Aorta (tissue), 5 donors: ENCODE measurements at places on chromosomes 11 and 22. TPM values are rescaled to one million over a fixed set of nuclear protein-coding genes. Genes with fewer than 3 reads are reported as not detected.

DNA sequence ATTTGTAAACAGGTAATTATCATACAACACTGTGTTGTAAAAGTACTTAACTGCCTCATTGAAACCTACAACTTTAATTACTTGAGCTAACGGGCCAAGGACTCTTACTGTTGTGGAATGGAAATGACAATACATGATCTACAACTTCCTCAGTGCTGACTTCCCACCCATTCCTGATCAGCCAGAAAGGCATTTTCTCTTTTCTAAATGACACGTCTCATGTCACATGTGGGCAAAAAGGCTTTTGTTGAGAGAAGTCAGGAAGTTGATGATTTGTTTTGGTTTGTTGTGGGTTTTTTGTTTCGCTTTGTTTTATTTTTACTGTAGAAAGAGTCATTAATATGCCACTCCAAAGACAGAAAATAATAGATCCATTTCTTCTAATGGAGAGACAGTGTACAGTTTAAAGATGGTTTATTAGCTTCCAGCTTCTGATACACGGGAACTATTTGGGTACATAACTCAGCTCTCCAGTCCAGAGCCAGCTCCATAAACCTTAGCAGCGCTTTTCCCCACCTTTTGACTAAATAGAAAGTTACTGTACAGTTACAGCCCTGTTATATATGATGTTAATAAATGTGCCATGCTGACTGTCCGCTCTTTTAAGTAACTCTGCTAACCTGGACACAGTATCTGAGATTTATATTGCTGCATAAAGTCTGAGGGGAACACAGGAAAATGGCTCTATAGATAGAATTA is 509.4 kb upstream of the API5 start:
- H3K27ac ChIP-seq: no peak overlapping the region
- H3K36me3 ChIP-seq: no peaks in the 10 kb centered on the region
- DNase-seq: no peak
- no peak overlapping the region for H3K4me3 ChIP-seq
- H3K27me3 ChIP-seq: no peaks in the 10 kb centered on the region
- H3K4me1 ChIP-seq: no peaks in the 10 kb centered on the region

GRCh38 chr11:63023841-63024648 is 8.4 kb upstream of the SLC22A8 start:
- DNase-seq: peak; percentile 95
- H3K4me1 ChIP-seq: no peaks in the 10 kb centered on the region
- no peaks in the 10 kb centered on the region for H3K36me3 ChIP-seq
- H3K4me3 ChIP-seq: no peak overlapping the region
- H3K27me3 ChIP-seq: no peaks in the 10 kb centered on the region
- H3K27ac ChIP-seq: no peak overlapping the region

GRCh38 chr22:23793326-23793725 is 6.6 kb downstream of the SMARCB1 start:
- no peaks in the 10 kb centered on the region for H3K36me3 ChIP-seq
- H3K27me3 ChIP-seq: no peaks in the 10 kb centered on the region
- no peak for DNase-seq
- no peak overlapping the region for H3K27ac ChIP-seq

The PKP3 gene
- not detected for total RNA-seq

GRCh38 chr11:94184846-94185245 is 56.2 kb downstream of the PANX1 start:
- H3K4me3 ChIP-seq: no peak overlapping the region

DNA sequence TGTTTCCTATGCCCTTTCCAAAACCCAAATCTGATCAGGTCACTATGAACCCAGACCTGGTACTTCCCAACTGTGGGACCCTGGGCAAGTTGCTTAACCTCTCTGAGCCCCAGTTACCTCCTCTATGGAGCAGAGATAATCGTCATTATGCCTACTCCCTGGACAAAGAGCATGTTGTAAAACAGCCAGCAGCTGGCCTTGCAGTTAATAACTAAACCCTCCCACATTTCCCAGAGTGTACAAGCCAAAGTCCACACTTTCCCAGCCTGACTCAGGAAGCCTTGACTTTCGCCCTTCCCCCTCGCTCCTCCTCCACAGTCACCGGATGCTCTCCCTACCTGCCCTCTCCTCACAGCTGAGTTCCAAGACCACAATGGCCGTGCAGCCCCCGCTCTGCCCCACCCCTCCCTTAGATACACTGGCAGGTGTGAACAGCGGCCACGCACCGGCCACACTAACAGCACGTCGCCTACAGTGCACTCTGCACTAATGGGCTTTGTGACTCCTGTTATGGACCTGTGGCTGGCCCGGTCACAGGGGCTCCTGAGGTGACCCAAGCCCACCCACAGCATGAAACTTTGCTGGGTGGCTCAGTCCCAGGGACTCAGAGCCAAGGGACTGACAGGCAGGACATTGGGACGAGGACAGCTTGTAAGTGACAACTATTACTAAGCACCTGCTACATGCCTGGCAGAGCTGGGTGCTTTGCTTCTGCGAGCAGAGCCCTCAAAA is 15.6 kb upstream of the MFNG start:
- H3K36me3 ChIP-seq: no peaks in the 10 kb centered on the region
- H3K27ac ChIP-seq: no peak overlapping the region

The PICK1 gene
- 25.0 TPM for total RNA-seq

- H3K4me1 ChIP-seq: no peaks in the 10 kb centered on the region
- H3K27me3 ChIP-seq: no peaks in the 10 kb centered on the region
- no peaks in the 10 kb centered on the region for H3K36me3 ChIP-seq
- H3K4me3 ChIP-seq: no peak overlapping the region
These were observed 22.7 kb upstream of the FGF19 start for GRCh38 chr11:69726481-69726880.

The CD3G gene
- total RNA-seq: 3.0 TPM

GRCh38 chr11:285021-285893 is 3.7 kb upstream of the PGGHG start:
- H3K27me3 ChIP-seq: no peaks in the 10 kb centered on the region
- H3K36me3 ChIP-seq: no peaks in the 10 kb centered on the region
- H3K4me3 ChIP-seq: no peak overlapping the region
- no peaks in the 10 kb centered on the region for H3K4me1 ChIP-seq
- DNase-seq: no peak

DNA sequence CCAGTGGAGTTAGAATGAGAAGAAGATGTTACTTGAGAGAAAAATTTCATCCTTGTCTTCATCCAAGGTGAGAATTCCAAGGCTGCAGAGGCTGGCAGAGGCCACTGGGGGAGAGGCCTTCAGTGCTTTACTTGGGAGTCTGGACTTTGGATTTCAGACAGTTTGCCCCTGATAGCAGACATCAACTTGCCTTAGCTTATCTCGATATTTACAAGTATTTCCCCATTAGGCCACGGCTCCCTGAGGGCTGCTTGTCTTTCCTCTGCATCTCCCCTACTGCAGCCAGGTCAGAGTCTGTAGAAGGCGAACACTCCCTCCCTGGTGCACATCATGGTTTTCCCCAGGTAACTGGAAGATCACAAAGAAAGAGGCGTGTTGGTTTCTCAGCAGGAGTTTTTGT is 29.9 kb upstream of the BSX start:
- H3K27me3 ChIP-seq: no peaks in the 10 kb centered on the region
- no peak overlapping the region for H3K4me3 ChIP-seq
- H3K36me3 ChIP-seq: no peaks in the 10 kb centered on the region
- H3K27ac ChIP-seq: no peak overlapping the region
- H3K4me1 ChIP-seq: no peaks in the 10 kb centered on the region

The MS4A4E gene
- total RNA-seq: 15.5 TPM

The MPEG1 gene
- 27.1 TPM for total RNA-seq

The C22orf31 gene
- total RNA-seq: not detected

GRCh38 chr11:84270466-84270865 is 984.3 kb upstream of the CCDC90B start:
- H3K4me3 ChIP-seq: no peak overlapping the region
- H3K4me1 ChIP-seq: no peaks in the 10 kb centered on the region
- no peaks in the 10 kb centered on the region for H3K36me3 ChIP-seq
- no peak overlapping the region for H3K27ac ChIP-seq
- H3K27me3 ChIP-seq: no peaks in the 10 kb centered on the region
- DNase-seq: no peak

- no peak overlapping the region for H3K27ac ChIP-seq
- no peak overlapping the region for H3K4me3 ChIP-seq
- H3K27me3 ChIP-seq: no peaks in the 10 kb centered on the region
- DNase-seq: no peak
These were observed 6.2 kb downstream of the HPS4 start for GRCh38 chr22:26477341-26477731.

DNA sequence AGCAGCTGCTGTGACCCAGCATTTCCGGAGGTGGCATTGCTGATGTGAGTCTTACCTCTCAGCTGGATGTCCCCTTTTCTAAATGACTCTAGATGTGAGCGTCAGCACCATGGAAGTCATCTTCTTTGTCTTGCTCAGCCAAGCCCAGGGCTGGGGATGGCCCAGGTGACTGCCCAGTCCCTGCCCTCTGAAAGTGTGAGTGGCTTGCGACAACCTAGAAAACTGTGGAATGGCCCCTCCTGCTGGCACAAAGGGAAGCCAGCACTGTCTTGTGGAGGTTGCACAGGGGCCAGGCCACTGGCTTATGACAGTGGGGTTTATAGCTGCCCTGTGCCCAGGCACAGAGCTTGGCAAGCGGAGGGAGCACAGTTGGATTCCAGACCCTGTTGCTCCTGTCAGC is 6.2 kb downstream of the TUB start:
- H3K27me3 ChIP-seq: no peaks in the 10 kb centered on the region
- no peaks in the 10 kb centered on the region for H3K4me1 ChIP-seq
- peak; percentile 23 for DNase-seq
- H3K27ac ChIP-seq: no peak overlapping the region
- no peak overlapping the region for H3K4me3 ChIP-seq

GRCh38 chr11:123302751-123303195 is 107.7 kb upstream of the CLMP start:
- no peak for DNase-seq
- H3K27ac ChIP-seq: no peak overlapping the region
- H3K4me1 ChIP-seq: no peaks in the 10 kb centered on the region
- no peak overlapping the region for H3K4me3 ChIP-seq
- H3K36me3 ChIP-seq: no peaks in the 10 kb centered on the region
- no peaks in the 10 kb centered on the region for H3K27me3 ChIP-seq

The ARHGAP20 gene
- total RNA-seq: 5.1 TPM

The CCDC116 gene
- 1.0 TPM for total RNA-seq

GRCh38 chr11:121443688-121444275 is 8.3 kb upstream of the SORL1 start:
- no peaks in the 10 kb centered on the region for H3K27me3 ChIP-seq
- H3K4me1 ChIP-seq: no peaks in the 10 kb centered on the region
- no peak overlapping the region for H3K27ac ChIP-seq
- no peaks in the 10 kb centered on the region for H3K36me3 ChIP-seq
- no peak overlapping the region for H3K4me3 ChIP-seq

- H3K36me3 ChIP-seq: no peaks in the 10 kb centered on the region
- H3K4me3 ChIP-seq: no peak overlapping the region
- no peaks in the 10 kb centered on the region for H3K4me1 ChIP-seq
- no peak for DNase-seq
These were observed 29.5 kb downstream of the MMP27 start for GRCh38 chr11:102676084-102676483.

- no peaks in the 10 kb centered on the region for H3K4me1 ChIP-seq
- H3K27me3 ChIP-seq: no peaks in the 10 kb centered on the region
- no peak overlapping the region for H3K4me3 ChIP-seq
- no peak for DNase-seq
- H3K27ac ChIP-seq: no peak overlapping the region
These were observed 64.6 kb upstream of the TTC12 start for GRCh38 chr11:113249786-113250185.

DNA sequence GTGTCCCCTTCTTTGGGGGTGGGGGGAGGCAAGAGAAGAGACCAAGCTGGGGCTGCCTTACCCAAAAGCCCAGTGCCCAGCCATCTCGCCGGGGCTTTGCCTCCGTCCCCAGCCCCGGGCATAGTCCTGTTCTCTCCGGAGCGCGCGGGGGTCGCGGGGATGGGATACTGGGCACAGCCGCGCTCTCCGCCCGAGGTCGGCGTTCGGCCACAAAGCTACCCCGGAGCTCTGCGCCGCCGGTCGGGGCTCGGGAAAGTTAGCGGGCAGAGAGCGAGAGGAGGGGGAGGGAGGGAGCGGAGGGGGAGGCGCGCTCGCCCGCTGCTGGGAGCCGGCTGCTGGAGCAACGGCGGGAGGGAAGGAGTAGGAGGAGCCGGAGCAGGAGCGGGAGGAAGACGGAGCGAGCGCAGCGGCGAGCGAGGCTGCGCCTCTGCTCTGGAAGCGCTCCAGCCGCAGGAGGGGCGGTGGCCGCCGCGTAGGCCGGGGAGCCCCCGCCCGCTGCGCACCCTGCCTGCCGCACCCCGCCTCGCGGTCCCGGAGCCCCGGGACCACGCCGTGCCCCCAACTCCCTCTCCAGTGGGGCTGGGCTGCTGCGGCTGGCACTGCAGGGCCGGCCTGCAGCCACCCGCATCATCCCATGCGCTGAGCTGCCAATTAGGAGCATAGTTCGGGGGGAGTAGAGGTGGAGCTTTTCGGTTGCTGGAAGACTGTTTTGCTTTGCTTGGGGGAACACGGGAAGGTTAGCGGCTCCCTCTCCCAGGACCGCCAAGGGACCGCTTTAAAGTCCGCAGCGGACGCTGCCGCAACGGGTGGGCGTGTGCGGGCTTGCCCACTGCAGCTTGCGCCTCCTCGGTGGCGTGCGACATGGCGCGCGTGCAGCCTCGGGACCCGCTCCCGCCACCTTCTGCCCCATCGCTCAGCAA is at the start of gene SCN4B:
Gene SCN4B (minus strand): TSS at position 272 of the 920 bp plus-strand sequence. CDS start 150 bp downstream, at position 122.
- no peaks in the 10 kb centered on the region for H3K4me1 ChIP-seq
- no peaks in the 10 kb centered on the region for H3K36me3 ChIP-seq
- peak; percentile 72 for DNase-seq

The KRTAP5-7 gene
- 0.63 TPM for total RNA-seq

- H3K4me1 ChIP-seq: no peaks in the 10 kb centered on the region
- peak; percentile 97 for DNase-seq
- H3K36me3 ChIP-seq: no peaks in the 10 kb centered on the region
- peak within 1 kb of the TSS; percentile 56 for H3K27ac ChIP-seq
- peak within 1 kb of the TSS; percentile 79 for H3K4me3 ChIP-seq
These were observed at the start of gene MRGPRF for GRCh38 chr11:69013009-69013951. Gene MRGPRF, minus strand, starts transcription at chr11:69013246. Its CDS starts 3,345 bp downstream, at chr11:69009901.

- no peaks in the 10 kb centered on the region for H3K36me3 ChIP-seq
- no peak overlapping the region for H3K27ac ChIP-seq
- no peaks in the 10 kb centered on the region for H3K27me3 ChIP-seq
- H3K4me1 ChIP-seq: no peaks in the 10 kb centered on the region
These were observed 1117.7 kb downstream of the BRD1 start for GRCh38 chr22:48709976-48710375.

The TEX54 gene
- not detected for total RNA-seq

- H3K27ac ChIP-seq: peak overlapping the region; percentile 15
- DNase-seq: no peak
- H3K4me3 ChIP-seq: no peak overlapping the region
- peaks cover 3% of the 10 kb centered on the region for H3K4me1 ChIP-seq
- H3K27me3 ChIP-seq: no peaks in the 10 kb centered on the region
These were observed 27.4 kb downstream of the FAT3 start for GRCh38 chr11:92251980-92252379.

GRCh38 chr11:38305682-38306081 is 1707.6 kb upstream of the RAG2 start:
- no peak overlapping the region for H3K4me3 ChIP-seq
- H3K4me1 ChIP-seq: no peaks in the 10 kb centered on the region

GRCh38 chr22:17732251-17732854 is 41.9 kb downstream of the BID start:
- H3K36me3 ChIP-seq: peaks cover 8% of the 10 kb centered on the region
- no peak for DNase-seq
- H3K4me1 ChIP-seq: no peaks in the 10 kb centered on the region
- no peak overlapping the region for H3K4me3 ChIP-seq
- H3K27me3 ChIP-seq: no peaks in the 10 kb centered on the region

GRCh38 chr11:19232910-19233503 is 7.7 kb downstream of the E2F8 start:
- H3K27me3 ChIP-seq: no peaks in the 10 kb centered on the region
- DNase-seq: no peak
- H3K4me1 ChIP-seq: no peaks in the 10 kb centered on the region
- H3K36me3 ChIP-seq: no peaks in the 10 kb centered on the region
- H3K4me3 ChIP-seq: no peak overlapping the region

- no peaks in the 10 kb centered on the region for H3K4me1 ChIP-seq
- H3K27ac ChIP-seq: no peak overlapping the region
- no peaks in the 10 kb centered on the region for H3K27me3 ChIP-seq
- H3K4me3 ChIP-seq: no peak overlapping the region
- no peaks in the 10 kb centered on the region for H3K36me3 ChIP-seq
These were observed 292.3 kb downstream of the METTL15 start for GRCh38 chr11:28400331-28401100.
